ENCODE measurements at places on chromosomes 11 and 22. TPM values are rescaled to one million over a fixed set of nuclear protein-coding genes. Genes with fewer than 3 reads are reported as not detected.
A peak's percentile ranks its signal among the peaks of the same experiment; 100 is the strongest.

DNA sequence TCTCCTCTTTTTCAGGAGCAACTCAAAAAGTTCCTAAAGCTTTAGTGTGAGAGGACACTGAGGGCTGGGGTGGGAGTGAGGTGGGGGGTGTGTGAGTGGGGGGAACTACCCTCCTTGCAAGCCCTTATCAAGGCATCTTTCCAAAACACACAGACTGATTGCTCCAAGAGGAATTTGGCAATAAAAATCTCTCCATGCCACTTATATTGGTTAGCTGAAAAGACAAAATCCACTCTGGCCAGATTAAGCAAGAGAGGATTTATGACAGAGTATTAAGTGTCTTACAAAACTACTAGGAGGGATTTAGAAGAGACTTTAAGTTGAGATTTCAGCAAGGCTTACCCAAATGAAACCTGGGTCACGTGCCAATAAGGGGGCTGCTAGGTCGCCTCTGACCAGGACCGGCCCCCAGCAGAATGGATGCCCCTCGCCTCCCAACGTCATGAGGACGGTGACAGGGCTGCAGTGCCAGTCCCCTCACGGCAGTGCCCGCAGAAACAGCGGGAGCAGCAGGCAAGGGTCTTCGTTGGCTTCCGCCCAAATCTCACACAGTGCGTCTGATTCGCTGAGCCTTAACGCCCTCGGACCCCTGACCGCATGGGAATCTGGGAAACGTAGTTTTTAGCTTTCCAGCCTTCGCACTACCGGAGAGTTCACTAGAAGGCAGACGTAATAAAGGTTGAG is 22.1 kb upstream of the CTR9 start:
- peak; percentile 90 for DNase-seq

GRCh38 chr22:49676783-49677494 is 150.7 kb downstream of the BRD1 start:
- DNase-seq = no peak

DNA sequence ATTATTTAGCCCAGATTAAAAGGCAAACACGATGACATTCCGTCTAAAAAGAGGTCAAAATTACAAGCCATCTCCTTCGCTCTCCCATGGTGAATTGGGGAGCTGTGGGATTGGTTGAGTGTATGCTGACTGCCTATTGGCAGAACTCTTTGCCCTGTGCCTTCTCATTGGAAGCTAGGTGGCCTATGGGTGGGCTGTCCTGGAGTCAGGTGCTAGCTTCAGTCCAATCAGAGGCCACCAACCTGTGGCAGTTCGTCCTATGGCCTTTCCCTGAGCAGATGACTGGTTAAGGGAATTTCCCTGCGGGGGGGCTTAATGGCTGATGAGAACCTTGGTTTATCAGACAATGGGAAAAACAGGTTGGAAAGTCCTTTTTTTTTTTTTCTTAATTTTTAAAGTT is 3.2 kb upstream of the MTMR3 start:
- no peak for DNase-seq

DNA sequence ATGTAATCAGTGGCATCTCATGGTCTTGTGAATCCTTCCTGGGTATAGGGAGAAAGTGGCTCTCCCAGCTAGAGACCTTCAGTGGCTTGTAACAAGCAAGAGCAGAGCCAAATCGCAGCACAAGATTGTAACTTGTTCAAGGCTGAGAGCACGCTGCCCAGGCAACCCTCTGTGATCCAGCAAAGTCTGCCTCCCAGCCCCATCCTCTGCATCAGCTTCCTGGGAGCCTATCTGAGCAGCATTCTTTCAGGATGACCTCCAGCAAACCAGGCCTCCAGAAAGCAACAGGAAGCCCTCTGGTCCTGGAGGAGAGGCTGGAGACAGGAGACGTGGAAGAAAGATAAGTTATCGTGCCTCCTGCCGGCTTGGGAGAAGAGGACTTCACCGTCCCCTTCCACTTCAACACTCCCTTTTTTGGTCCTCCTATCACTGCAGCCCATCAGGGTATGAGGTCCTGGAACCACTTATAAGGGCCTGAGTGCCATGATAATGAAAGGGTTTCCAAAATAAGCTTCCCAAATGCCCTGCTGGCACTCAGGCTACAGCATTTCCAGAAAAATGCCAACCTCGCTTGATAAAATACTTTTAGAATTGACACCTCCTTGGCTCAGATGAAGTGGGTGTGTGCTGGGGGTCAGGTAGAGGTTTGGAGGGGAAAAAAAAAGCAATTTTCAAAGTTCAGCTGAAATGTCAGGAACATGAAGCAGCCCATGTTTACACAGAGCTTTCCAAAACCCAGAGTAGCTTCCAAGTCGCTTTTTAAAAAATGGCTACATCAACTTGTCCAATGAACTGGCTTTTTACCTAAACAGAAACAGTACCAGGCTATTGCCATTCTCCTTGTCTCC is 80.2 kb downstream of the PLEKHA7 start:
- DNase-seq = peak; percentile 70

The TTC36 gene
- 3.3 TPM for polyA plus RNA-seq

The YPEL4 gene
- polyA plus RNA-seq = 7.6 TPM
